ENCODE measurements at places on chromosomes 4 and X.

DNA sequence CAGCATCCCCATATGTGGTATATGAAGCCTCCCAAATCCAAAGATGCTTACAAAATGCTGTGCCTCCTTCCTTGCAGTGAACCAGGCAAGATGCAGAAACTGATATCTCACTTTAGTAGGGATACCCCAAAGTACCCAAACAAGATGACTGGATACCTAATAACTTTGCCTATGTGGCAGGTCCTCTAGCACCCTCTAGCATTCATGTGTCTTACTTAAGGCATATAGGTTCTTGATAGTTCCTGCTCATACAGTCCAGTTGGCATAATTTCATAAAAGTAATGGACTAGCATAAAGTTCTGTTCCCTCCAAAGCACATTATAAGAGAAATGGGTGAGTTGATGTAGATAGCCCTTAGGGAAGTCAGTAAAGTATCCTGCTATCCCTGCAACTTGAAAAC is 36.8 kb upstream of the SPP1 start:
- no peak for DNase-seq

DNA sequence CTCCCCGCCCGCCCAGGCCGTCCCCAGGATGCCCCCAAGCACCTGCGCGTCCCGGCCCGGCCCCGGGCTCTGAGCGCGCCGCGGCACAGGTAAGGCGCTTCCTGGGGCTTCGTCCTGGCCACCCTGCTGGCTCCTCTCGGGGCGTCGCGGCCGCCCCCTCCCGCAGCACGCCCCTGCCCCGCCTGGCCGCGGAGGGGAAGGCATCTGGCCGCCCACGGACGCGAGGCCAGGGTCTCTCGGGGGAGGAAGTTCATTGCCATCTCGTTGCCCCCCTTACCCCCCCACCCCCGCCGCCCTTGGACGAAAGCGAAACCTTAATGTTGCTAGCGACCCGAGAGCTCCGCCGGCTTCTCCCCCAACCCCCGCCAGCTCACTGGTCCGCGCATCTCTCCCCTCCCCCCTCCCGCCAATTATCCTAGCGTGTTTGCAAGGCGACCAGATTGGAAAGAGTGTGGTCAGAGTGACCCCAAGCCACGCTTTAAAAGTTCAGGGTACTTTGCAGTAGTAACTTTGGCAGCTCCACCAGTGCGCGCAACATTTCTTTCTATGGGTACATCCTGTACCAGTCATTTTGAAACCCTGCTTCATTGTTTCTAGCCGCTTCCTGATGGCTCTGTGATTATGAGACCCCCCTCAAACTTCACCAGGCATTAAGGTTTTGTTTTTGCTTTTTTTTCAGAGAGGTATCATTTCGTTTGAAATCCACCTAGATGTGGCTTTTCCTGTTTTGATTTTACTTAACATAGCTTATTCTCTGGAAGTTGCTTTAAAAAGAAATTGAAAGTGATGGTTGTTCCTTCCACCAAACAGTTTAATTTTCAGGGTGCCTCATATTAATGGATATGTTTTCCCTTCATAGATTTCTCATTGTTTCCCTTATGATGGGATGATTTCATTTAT is 626 bp downstream of the TBC1D1 start:
- no peak for DNase-seq

DNA sequence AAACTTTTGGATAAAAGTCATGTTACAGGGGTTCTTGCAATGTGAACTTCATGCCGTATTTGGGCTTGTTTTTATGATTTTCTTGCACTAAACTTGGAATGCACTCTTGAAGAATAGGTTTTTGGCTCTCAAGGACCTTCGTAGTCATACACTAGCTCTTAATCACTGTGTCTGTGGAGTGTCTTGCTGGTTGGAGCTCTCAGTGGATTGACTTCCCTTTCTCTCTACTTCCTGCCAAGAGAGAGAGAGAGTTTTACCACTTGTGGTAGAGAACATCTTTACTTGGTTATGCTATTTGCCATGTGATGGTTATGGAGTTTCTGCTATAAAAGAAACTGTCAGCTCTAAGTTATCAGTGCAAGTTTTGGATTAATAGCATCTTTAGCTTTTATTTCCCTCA is 112.4 kb downstream of the BMPR1B start:
- no peak for DNase-seq

- no peak for DNase-seq
Measured at GRCh38 chr4:28378109-28378830, 1517.6 kb downstream of the STIM2 start.

DNA sequence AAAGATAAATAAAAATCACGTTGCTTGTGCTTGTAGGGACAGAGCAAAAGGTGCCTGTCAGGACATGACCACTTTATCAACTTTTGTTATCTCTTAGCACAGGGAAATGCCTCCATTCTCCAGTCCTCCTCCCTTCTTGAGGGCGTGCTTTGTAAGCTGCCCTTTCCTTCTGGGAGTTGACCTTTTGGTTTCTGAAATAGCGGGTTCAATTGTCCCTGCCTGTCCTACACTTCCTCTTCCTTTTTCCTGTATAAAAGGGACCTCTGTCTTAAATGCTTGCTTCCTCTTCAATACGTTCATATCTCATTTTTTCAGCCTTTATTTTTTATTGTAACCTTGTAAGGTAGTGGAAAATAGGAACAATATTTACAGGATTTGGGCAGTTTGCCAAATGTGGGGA is 153.5 kb downstream of the SH3BGRL start:
- no peak for DNase-seq

All from NCI-H187 (cell line).